Testis (tissue), 5 donors: ENCODE measurements at places on chromosomes 1 and 21. TPM values are rescaled to one million over a fixed set of nuclear protein-coding genes. Genes with fewer than 3 reads are reported as not detected.

The TFF3 gene
- 3.9 TPM for total RNA-seq

- no peaks in the 10 kb centered on the region for H3K36me3 ChIP-seq
- H3K27me3 ChIP-seq: no peaks in the 10 kb centered on the region
- no peak overlapping the region for H3K4me3 ChIP-seq
- no peak for DNase-seq
- no peaks in the 10 kb centered on the region for H3K4me1 ChIP-seq
Measured at GRCh38 chr1:205068457-205069040, 15.7 kb downstream of the TMEM81 start.

GRCh38 chr1:46301406-46301807 lies 2.0 kb downstream of the LRRC41 start:
- DNase-seq: no peak
- H3K4me3 ChIP-seq: peak overlapping the region; percentile 87
- no peaks in the 10 kb centered on the region for H3K27me3 ChIP-seq
- peaks cover 26% of the 10 kb centered on the region for H3K4me1 ChIP-seq
- no peaks in the 10 kb centered on the region for H3K36me3 ChIP-seq

DNA sequence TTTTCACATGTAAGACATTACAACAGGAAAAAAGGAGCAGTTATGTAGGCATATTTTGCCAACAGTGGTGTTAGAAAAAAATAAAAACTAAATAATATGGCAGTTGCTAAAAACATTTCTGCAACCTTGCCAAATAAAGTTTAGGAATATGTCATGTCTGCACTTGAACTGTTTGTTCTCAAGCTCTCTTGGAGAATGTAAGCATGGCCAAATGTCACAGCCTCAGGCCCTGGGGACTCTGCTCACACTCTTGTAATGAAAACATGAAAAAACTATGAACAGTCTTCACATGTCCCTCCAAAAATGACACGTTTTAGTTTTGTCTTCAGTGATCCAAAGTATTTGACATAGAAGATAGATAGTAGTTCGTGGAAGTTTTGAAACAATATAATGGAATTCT lies 753.3 kb downstream of the LTN1 start:
- H3K27ac ChIP-seq: no peak overlapping the region
- H3K27me3 ChIP-seq: no peaks in the 10 kb centered on the region
- no peak overlapping the region for H3K4me3 ChIP-seq
- H3K36me3 ChIP-seq: no peaks in the 10 kb centered on the region
- peak; percentile 53 for DNase-seq

DNA sequence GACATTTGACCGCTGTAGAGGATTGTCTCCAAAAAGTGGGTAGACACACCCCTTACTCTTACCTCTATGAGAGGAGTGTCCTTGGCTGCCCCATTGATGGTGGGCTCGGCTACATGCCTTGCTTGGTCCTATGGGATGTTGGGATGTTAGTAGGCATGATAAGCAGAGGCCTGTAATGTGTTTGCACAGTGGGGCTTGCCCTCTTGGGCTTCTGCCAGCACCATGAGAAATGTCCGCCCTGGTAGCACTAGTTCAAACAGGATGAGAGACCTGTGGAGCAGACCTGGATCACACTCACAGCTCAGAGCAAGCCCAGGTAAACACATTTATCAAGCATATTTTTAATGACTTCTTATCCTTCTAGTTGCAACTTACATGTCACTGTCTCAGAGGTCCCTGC lies 54.2 kb downstream of the SH3GLB1 start:
- H3K4me1 ChIP-seq: no peaks in the 10 kb centered on the region
- no peak for DNase-seq
- H3K27me3 ChIP-seq: no peaks in the 10 kb centered on the region
- H3K36me3 ChIP-seq: no peaks in the 10 kb centered on the region

- DNase-seq: no peak
- no peaks in the 10 kb centered on the region for H3K27me3 ChIP-seq
- no peak overlapping the region for H3K4me3 ChIP-seq
- H3K4me1 ChIP-seq: peaks cover under 1% of the 10 kb centered on the region
Measured at GRCh38 chr21:44831227-44831860, 13.5 kb upstream of the SUMO3 start.

The PAQR7 gene
- total RNA-seq: 94.8 TPM
